ENCODE measurements at places on chromosomes 3 and 15.
A peak's percentile ranks its signal among the peaks of the same experiment; 100 is the strongest.

DNA sequence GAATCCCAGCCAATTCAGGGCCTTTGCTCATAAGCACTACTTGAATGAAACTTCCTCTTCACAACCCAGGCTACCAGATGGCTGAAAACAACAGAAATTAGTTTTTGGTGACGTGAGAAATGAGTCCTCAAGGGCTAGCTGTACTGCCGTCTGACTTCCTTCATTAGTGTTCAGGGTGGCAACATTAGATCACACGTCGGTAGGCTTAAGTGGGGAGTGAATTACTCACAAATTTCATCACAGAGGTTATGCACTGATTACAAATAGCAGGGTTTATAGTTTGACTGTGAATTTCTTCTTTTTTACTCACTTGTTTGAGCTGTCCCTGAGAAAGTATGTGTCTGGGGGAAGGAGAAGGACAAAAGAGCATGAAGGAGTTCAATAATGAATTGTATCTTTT, 397.2 kb downstream of the GAP43 start:
- peak; percentile 14 for DNase-seq

DNA sequence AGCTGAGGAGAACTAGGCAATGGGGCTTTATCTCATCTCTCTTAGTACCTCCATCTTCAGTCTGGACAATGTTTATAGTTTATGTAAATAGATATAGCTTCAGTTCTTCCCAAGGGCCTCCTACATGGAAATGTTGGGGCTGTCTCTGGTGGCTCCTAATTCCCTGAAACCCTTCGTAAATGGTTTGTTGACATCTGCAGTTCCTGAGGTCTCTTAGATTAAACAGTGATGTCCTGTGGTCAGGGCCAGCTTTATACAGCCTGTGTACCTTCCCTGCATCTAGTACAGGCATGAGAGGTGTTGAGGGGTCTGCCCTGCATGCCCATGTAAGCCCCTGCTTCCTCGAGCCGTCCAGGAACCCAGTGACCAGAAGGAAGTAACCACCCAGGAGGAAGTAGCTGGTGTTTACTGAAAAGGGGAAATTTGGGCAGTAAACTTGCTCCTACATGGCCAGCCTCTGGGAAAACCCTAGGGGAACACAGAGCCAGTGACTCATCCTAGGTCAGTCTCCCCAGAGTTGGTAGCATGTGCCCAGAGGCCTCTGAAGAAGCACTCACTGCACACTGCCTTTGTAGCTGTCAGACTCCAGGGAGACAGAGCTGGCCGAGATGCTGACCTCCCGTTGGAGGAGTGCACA, 4.7 kb upstream of the TBC1D2B start:
- no peak for DNase-seq

DNA sequence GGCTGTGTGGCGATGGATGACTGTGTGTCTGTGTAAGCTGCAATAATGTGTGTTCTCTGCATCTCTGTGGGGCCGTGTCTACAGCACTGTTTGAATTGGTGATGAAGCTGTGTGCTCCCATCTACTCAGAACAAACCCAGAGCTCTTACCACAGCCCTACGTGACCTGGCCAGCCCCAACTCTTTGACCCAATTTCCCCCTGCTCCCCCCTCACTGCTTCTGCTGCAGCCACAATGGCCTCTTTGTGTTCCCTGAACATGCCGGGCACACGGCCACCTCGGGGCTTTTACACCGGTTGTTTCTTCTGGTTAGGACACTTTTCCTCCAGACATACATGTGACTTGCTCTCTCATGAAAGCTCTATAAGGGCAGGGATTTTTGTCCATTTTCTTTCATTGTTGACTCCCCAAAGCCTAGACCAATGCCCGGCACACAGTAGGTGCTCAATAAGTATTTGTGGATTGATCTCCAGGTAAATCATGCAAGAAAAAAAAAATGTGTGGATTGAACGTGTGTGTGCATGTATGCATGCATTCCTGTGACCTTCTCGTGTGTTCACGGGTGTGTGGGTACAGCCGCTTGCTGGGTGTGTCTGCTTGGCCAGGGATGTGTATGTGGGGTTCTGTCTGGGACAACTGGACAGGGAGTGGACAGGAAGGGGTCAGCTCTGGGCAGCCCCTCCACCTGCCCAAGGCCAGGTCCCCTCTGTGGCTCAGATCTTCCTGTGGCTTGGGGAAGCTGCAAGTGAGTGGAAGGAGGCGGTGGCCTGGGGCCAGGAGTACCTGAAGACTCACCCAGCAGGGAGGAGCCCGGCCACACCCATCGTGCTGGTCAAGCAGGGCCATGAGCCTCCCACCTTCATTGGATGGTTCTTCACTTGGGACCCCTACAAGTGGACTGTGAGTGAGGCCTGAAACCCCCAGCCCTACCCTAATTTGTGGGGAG, 14.8 kb downstream of the VILL start:
- DNase-seq, result peak; percentile 59

DNA sequence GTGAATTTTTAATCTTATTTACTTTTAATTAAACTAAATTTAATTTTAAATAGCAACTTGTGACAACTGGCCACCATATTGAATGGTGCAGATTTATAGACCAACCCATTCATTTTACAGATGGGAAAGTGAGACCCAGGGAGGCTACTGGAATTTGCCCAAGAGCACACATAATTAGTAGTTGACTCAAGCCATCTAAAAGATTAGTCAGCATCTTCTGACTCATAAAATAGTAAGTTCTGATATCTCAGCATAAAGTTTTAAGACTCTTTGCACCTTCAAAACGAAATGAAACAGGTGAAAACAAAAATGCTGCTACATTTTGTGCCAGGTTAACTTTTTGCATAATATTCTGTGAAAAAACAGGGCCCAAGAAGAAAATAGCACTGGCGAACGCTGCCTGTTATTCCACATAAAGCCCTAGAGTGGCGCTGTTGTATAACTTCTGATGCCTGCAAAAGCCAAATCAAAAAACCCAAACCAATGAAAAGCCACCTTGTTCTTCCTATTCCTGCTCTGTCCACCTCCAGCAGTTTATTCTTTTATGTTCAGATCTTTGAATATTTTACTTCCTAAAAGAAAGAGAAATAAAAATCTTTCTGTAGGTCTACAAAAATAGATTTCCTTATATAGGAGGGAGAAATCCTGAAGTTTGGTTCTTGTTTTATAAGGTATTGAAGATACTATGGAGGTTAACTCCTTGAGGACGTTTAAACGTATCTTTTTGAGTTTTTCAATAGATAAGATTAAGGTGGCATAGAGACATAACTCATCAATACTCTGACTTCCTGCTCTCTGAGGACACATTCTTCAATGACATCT, 62.8 kb downstream of the OTOL1 start:
- peak; percentile 64 for DNase-seq
